Cortex of kidney (tissue), 1 donor: ENCODE measurements at places on chromosomes 5 and 9.

DNA sequence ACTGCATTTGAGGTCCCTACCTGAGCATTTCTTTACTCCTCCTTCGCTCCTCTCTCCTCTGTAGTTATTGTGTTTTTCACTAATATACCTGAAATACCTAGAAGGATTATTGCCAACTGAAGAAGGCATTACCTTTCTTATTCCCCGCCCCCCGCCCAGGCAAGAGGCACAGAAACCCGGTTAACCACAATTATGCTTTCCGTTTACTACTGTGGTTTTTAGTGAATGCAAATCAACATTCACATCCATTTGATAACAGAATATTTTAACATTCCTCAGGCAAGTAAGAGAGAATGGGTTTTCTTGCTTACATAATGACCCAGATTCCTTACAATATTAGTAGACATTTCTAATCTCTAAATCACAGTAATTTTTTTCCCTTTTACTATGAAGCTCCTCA is 136.9 kb downstream of the PCSK5 start:
- DNase-seq: no peak

- no peak for DNase-seq
Observed at GRCh38 chr5:71972777-71973473, 134.3 kb upstream of the MAP1B start.

DNA sequence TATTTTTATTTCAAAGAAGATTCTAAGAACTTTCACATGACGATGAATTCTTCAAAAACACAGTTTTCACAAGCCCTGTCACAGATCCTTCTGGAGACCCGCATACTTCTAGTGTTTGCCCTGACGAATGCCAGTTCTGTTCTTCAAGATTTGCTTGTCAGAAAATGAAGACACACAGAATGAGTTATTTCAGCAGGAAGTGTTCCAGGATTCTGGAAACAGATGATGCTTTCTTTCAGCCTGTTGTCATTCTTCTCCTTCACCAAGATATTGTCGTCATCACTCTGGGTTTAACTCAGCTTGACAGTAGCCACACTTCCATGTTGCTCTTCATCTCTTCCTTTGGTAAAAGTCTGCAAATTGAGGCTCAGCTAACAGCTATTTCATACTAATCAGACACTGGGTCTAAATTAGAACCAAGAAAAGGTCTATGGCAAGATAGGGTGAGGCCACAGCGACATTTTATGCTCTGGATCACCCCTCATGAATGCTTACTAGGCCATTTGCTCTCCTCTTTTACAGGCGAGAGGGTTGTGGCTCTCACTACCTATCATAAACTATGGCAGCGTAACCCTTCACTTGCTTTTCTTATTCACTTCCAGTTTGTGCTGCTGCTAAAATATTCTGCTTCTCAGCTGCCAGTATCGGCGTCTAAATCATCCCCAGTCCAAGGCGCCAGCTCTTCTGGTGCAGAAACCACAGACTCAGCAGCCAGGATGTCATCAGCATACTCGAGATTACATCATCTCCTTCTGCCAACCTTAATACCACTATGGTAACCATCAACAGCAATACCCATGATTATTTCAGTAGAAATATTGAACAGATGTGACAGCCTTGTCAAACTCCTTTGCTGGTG is 159.6 kb upstream of the TBCA start:
- DNase-seq: no peak

- DNase-seq: no peak
Observed at GRCh38 chr9:128007566-128008138, 26.9 kb upstream of the EEIG1 start.
